ENCODE measurements at places on chromosomes 11 and 22. TPM values are rescaled to one million over a fixed set of nuclear protein-coding genes. Genes with fewer than 3 reads are reported as not detected.

GRAP2 gene
- total RNA-seq: 12.3 TPM

OR4B1 gene
- not detected for total RNA-seq

TIGD3 gene
- not detected for total RNA-seq

EMID1 gene
- total RNA-seq: 2.5 TPM

DPAGT1 gene
- 18.2 TPM for total RNA-seq

BARX2 gene
- total RNA-seq: 25.3 TPM

GRCh38 chr11:125869521-125869920 lies 17.9 kb upstream of the HYLS1 start:
- no peaks in the 10 kb centered on the region for H3K4me1 ChIP-seq
- H3K27ac ChIP-seq: no peak overlapping the region
- no peak overlapping the region for H3K4me3 ChIP-seq
- no peaks in the 10 kb centered on the region for H3K27me3 ChIP-seq
- DNase-seq: no peak

GRCh38 chr11:40877256-40877655 lies 582.2 kb downstream of the LRRC4C start:
- H3K27ac ChIP-seq: no peak overlapping the region
- no peak for DNase-seq
- no peaks in the 10 kb centered on the region for H3K36me3 ChIP-seq
- H3K27me3 ChIP-seq: no peaks in the 10 kb centered on the region
- no peaks in the 10 kb centered on the region for H3K4me1 ChIP-seq

DNA sequence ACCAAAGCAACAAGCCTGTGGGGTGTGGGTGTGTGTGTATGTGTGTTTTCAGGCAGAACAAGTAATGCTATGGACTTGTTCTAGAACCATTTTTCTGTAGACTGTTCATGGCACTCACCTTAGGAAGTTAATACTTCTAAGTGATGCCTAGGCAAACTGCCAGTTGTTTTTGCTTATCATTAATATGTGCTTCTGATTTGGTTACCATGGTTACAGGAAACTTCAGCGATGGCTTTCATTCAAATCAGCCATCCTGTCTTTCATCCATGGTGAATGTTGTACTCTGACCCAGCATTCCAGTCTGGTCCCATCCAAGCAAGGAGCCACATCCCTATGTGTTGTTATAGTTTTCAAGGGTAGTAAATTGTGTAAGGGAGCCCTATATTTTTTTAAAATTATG lies 49.8 kb upstream of the ARHGAP20 start:
- DNase-seq: no peak
- H3K27me3 ChIP-seq: no peaks in the 10 kb centered on the region
- H3K27ac ChIP-seq: no peak overlapping the region
- no peak overlapping the region for H3K4me3 ChIP-seq
- H3K4me1 ChIP-seq: peaks cover 30% of the 10 kb centered on the region

GRCh38 chr11:72744474-72744873 lies 7.7 kb downstream of the ARAP1 start:
- H3K27me3 ChIP-seq: no peaks in the 10 kb centered on the region
- H3K4me3 ChIP-seq: no peak overlapping the region
- H3K4me1 ChIP-seq: peaks cover 32% of the 10 kb centered on the region
- H3K36me3 ChIP-seq: no peaks in the 10 kb centered on the region
- no peak for DNase-seq
- H3K27ac ChIP-seq: no peak overlapping the region

GRCh38 chr11:3130269-3131071 lies 34.6 kb downstream of the OSBPL5 start:
- H3K36me3 ChIP-seq: no peaks in the 10 kb centered on the region
- no peak for DNase-seq
- H3K27me3 ChIP-seq: no peaks in the 10 kb centered on the region
- H3K4me3 ChIP-seq: no peak overlapping the region

DNA sequence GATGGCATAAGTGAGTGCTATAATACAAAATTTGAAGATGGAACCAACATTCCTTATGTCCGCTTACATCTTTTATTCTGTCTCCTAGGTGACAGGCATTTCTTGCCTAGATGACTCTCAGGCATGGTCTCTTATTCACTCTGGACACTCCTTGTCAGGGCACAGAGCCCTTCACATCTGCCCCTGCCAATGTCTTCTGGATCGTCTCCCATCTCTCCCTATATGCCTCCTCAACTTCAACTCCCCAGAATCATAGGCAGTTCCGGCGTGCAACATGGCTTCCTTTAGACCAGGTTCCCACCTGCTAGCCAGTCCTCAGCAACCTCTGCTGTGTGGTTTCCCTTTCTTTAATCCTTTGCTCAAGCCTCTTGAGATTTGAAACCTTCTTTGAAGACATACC lies 300.9 kb downstream of the TENM4 start:
- H3K27me3 ChIP-seq: no peaks in the 10 kb centered on the region
- no peaks in the 10 kb centered on the region for H3K36me3 ChIP-seq
- no peak for DNase-seq

DNA sequence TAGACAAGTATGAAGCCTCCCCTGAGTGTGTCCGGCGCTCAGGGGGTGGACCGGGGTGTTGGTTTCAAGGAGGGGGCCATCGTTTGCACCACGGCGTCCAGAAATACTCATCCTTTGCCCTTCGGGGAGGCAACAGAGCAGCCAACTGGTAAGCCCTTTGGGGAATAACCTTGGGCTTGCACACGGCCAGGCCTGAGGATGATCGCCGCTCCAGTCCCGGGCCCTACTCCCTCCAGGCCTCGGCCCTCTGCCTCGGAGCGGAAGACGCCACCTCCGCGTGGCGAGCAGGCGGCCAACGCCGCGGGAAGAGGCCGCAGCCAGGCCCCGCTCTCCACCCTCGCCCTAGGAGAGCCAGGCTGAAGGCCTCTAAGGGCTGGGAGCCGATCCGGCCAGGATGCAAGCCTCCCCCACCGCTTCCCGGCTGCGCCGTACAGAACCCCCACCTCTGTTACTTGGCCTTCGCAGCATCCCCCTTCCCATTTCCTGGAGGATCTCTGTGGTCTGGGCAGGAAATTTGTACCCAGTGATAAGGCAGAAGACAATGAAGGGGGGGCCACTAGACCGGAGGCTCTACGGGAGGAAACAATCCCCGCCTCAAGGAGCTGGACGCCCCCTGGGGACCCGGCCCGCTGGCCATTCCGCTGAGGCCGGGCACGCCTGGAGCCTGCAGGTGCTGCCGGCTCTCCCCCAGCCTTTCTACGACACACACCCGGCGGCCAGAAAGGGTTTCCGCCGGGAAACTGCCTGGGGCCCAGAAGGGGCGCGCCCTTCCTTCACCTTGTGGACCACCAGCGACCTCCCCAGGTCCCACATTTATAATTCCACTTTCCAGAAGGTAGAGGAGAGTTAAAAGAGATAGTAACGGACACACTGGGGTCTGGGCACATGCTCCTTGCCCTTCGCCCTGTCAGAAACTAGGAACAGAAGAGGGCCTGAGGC lies 2.6 kb downstream of the ESAM start:
- DNase-seq: no peak
- peak overlapping the region; percentile 50 for H3K4me3 ChIP-seq

DNA sequence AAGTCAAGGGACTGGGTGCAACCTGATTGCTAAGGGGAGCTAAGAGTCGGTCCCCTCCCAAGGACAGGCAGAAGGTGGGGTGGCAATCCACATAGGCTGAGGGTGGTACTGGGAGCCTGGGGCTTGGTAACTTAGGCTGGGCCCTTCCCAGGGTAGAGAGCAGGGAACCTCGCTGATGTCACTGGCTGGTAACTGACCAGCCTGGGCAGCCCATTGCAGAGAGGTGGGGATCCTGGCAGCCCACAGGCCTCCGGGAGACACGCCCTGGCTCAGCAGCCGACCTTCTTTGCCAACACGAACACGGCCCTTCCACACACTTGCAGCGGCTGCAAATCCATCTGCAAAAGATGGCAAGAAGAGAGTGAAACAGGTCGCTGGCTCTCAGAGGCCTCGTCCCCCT lies 25.4 kb downstream of the A4GALT start:
- H3K4me3 ChIP-seq: no peak overlapping the region
- H3K36me3 ChIP-seq: no peaks in the 10 kb centered on the region
- no peaks in the 10 kb centered on the region for H3K27me3 ChIP-seq
- DNase-seq: no peak

GRCh38 chr11:65894034-65894591 lies 3.6 kb downstream of the CCDC85B start:
- no peak for DNase-seq
- H3K4me1 ChIP-seq: peaks cover 52% of the 10 kb centered on the region
- H3K36me3 ChIP-seq: no peaks in the 10 kb centered on the region
- H3K27ac ChIP-seq: peak overlapping the region; percentile 97

DNA sequence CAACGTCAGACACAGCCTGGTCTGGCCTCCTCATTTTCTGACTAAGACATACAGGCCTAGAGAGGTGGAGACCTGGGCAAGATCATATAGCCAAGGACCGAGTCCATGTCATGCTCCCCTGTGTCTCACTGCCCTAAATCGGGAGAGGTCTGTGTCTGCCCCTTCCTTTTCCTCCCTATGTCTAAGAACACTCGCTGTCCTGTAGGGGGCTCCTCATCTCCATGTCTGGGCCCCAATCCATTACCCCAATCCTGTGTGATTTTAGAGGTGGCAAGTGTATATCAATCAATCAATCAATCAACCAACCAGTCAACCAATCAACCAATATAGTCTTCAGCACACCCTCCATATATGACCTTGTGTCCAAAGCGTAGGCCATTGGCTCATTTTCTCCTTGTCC lies 125.7 kb downstream of the KIRREL3 start:
- no peak overlapping the region for H3K4me3 ChIP-seq
- H3K27ac ChIP-seq: no peak overlapping the region

DNA sequence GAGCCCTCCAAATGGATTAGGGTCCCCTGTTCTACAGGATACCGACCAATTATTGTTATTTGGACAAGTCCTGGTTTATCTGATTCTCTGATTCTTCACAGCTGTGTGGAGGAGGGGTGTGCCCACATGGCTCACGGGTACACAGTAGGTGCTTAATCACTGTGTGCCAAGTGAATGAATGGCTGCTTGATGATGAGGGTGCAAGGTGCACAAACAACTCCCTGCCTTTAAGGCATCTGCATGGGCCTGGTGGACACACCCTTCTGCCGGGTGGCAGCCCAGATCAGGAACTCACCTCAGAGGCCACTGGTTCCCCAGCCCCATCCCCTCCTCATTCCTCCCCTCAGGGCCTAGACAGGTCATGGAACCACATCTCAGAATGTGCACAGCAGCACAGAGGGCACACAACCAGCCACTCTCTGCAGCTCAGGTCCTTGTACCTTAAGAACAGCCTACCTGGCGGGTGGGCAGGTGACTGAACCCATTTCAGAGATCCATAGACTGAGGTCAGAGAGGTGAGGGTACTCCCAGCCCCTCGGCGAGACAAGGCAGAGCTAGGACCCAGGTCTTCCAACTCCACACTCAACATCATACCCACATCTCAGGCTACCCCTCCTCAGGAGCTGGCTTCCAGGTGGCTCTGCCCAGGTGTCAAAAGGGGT lies 50.3 kb downstream of the SHANK2 start:
- no peaks in the 10 kb centered on the region for H3K36me3 ChIP-seq
- H3K4me1 ChIP-seq: no peaks in the 10 kb centered on the region
- H3K4me3 ChIP-seq: no peak overlapping the region
- H3K27ac ChIP-seq: no peak overlapping the region
- no peaks in the 10 kb centered on the region for H3K27me3 ChIP-seq

DNA sequence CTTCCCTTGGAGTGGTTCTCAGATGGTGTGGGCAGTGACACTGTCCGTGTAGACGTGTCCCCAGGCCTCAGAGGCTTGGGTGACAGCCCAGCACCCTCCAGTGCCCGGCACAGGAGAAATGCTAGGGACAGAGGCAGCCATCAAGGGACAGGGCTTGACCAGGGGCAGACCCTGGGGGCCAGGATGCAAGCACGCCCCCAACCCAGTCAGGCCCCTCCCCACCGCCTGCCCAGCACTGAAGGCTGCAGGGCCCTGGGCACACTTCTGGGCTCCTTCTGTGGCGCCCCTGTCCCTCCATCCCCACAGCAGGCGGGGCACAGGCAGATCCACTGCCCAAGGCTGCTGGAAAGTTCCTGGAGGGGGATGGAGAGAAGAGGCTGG lies 11.1 kb downstream of the IGF2 start:
- H3K4me1 ChIP-seq: no peaks in the 10 kb centered on the region
- no peaks in the 10 kb centered on the region for H3K27me3 ChIP-seq
- DNase-seq: no peak
- no peak overlapping the region for H3K27ac ChIP-seq
- H3K4me3 ChIP-seq: no peak overlapping the region

DNA sequence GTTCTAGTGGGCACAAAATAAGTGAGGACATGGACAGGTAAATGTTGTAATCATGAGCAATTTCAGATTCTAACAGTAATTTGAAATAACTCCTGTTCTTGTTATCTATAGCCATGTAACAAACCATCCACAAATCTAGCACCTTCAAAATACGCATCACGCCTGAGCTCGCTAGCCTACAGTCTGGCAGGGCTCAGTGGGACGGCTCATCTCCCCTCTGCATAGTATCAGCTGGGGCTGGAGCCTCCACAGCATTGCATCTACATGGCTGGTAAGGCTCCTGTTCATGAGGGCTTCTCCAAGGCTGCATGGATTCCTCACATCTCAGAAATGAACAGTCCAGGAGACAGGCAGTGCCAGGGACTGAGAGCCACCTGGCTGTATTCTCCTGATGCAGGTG lies 112.6 kb downstream of the KCNQ1 start:
- H3K4me3 ChIP-seq: no peak overlapping the region
- H3K4me1 ChIP-seq: no peaks in the 10 kb centered on the region
- no peaks in the 10 kb centered on the region for H3K36me3 ChIP-seq
- no peak for DNase-seq
